ENCODE measurements at places on chromosomes 13 and 19.

- peak; percentile 90 for DNase-seq
Observed at GRCh38 chr19:17334414-17335409, at the start of gene ANO8. Gene ANO8 (minus strand): TSS chr19:17334855. CDS start chr19:17334670, 185 bp downstream.

DNA sequence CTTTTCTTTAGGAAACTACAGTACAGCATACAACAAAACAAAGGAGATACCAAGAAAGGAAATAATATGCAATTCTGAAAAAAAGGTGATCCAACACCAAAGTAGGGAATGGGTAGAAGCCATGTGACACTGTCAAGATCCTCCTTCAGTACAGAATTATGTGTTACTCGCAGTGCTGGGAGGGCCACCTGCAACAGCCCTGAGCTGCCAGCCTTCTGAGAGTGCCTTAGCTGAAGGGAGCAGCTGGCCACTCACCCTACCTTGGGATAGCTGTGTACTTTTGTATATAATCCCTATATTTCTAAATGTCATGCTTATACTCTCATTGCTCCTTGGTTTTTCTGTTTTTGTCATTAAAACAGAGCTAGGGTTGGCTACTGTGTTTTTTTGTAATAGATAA is 1518.2 kb upstream of the PCDH20 start:
- DNase-seq: no peak

DNA sequence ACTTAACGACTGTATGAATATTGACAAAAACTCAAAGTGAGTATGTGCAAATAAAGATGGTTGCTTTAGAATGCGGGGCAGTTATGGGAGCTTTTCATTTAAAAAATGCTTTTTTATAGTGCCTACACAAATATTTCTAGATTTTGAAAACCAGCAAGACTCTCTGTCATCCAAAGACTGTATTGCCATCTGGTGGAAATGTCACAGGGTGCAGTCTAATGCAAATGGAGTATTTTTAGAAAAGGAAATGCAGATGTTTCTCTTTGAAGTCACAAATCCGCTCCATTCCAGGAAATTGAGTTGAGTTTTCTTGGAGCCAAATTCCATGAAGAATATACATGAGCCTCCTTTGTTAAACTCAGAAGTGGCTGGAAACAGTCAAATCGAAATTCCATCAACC is 2.3 kb upstream of the C1QTNF9B start:
- no peak for DNase-seq

- DNase-seq: no peak
Observed at GRCh38 chr13:59477011-59477410, 686.7 kb downstream of the DIAPH3 start.

GRCh38 chr19:18469069-18469846 is 31.3 kb upstream of the ISYNA1 start:
- DNase-seq: peak; percentile 48

Measured in naive thymus-derived CD8-positive, alpha-beta T cell (primary cell).